Stimulated activated CD4-positive, alpha-beta T cell treated with anti-CD3 and anti-CD28 coated beads, Interleukin-12 subunit alpha, Interleukin-12 subunit beta, amount 100 ng/mL, for 24 hours (primary cell): ENCODE measurements at places on chromosomes 6 and 20.

- no peak for DNase-seq
These were observed 4.7 kb upstream of the ECHDC1 start for GRCh38 chr6:127348028-127348661.

DNA sequence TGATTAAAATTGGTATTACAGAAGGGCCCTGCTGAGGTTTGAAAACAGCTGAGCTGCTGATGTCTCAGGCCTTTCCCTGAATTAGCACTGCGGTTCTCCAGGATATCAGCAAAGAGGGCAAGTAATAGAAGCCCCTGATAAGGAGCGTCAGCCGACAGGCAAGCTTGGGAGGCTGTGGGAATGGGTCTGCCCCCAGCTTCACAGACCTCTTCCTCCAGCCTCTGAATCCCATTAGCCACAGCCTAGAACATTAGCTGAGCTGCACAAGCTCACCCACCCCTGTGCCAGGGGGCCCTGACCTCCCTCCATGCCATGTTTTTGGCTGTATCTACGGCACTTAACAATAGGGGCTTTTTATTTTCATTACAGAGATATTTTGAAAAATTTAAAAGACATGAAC lies 59.9 kb downstream of the VAPB start:
- no peak for DNase-seq

DNA sequence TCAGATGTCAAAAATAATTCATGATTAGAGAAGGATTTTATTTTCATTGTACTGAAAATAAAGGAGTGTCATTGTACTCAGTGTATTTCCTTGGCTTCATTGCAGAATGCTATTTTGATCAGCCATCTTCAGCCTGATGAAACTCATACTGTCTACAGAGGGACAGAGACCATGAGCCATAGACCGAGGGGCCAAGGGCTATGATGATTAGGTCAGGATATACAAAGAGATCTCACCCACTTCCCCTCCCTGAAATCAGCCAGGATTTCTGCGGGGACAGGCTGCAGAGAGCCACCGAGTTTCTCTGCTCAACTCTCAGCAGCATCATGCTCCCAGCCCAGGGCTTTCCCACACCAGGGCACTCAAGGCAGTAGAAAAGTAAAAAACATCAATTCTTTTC lies 47.0 kb downstream of the ALDH8A1 start:
- DNase-seq: no peak

DNA sequence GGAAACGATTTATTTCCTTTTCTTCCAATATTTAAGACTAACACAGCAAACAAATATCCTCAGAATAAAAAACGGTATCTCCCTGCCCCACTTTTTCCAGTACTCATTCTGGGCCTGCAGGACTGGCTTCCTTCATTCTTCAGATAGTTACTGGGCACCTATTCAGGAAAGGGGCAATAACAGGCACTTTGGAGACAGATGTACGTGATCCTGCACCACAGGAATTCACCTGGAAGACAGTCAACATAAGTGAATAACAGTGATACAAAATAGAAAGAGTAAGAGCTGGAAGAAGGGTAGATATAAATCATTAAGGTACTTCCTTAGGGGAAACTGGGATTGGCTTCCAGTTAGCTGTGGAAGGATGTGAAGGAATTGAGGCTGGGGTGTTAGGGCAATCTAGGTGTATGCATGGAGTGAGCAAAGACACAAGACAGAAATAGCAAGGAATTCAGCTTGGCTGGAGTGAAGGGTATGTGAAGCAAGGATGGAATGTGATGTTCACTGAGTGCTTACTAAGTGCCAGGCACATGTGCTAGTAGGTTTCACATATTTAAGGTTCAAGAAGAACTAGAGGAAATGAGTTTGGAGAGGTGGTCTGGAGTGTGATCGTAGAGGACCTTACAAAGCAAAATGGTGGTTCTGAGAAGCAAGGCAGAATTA lies 49.3 kb upstream of the FAM83C start:
- DNase-seq: no peak

DNA sequence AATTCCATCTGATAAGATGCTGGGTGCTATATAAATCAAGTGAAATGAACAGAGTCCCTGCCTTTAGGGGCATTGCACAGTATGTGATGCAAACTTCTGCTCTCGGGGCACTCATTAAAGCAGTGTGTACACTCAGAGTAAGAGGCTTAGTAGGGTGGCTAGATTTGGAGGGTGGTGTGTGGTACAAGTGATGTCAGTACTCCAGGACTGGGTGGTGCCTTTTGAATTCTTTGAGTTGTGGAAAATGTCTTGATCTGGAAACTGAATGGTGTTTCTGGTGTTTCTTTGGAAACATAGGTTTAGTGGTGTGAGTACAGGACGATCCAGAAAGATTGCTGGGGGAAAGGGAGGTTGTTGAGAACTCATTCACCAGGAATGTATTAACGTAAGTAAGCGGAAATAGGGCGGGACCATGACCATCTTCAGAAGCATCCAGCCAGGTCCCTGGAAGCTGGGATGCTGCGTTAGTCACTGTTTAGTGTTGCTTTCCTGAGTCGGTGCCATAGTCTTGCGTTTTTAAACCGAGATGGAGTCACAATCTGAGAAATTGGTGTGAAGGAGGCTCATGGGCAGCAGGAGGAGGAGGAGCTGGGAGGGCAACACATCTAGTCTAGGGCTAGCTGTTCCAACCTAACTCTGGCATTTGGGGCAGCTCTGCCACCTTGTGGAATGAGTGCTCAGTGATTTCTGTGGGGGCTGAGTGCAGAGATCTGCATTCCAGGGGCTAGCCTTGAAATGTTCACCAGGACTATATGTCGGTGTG lies 70.3 kb downstream of the SCAND1 start:
- DNase-seq: peak; percentile 15

- DNase-seq: peak; percentile 53
These were observed 222.0 kb upstream of the PDE10A start for GRCh38 chr6:165884813-165885765.

- DNase-seq: no peak
These were observed 9.7 kb downstream of the COL12A1 start for GRCh38 chr6:75196081-75196687.

- no peak for DNase-seq
These were observed 401 bp upstream of the TNFRSF21 start for GRCh38 chr6:47310131-47310480.

DNA sequence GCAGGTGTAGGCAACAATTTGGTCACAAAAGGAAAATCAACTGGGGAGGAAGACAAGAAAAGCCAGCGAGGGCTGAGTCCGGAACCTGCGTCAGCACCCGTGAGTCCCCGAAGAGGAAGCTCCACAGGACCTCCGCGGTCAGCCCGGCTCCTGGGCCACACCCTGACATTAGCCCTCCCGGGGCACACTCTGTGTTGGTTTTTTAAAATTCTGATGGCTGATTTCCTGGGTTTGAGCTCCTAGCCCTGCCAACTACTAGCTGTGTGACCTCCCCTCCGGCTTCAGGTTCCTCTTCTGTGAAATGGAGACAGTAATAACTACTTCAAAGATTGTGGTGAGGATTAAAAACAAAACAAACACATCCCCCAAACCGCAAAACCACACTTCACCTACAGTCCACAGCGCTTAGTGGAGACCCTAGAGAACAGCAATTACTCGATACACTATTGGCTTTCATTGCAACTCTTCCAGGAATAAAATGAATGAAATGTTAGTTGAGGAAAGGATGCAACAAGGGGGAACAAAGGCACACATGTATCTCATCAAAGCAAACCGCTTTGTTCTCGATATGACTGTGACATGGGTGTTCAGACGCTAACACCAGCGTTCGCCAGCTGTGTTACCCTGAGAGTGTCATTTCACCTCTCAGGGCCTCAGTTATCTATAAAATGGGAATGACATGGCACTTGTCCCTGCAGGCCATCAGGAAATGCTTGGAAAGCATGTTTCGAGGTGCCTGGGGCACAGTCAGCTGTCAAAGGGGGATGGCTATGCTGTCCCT lies 985 bp downstream of the ZBP1 start:
- peak; percentile 32 for DNase-seq

DNA sequence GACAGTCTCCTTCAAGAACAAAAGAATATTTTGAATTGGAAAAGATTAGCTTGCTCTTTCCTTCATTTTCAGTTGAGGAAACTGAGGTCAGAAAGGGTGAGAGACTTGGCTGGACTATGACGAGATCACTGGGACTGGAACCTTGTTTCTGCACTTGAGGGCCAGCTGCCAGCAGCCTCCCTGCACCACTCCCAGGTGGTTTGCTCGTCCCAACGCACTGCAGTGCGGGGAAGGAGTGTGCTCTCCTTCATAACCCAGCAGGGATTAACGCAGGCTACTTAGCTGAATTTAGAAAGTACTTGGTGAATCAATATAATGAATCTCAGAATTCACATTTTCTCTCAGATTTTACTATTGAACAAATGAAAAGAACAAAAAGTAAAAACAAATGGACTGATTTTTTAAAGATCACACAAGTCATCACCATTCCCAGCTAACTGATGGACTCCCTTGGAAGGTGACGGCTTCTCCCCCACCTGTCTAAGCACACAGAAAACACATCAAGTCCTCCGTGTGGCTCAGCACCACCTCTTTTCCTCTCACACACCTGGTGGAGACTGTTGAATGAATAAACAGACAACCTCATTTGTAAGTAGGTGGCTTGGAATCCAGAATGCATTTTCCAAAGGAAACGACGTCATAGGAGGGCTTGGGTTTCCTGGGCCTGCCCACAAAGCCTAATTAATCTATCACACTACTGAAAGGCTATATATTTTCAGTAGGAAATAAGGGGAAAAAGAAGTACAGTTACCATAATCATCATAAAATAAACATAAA lies 121.0 kb downstream of the QRSL1 start:
- no peak for DNase-seq

DNA sequence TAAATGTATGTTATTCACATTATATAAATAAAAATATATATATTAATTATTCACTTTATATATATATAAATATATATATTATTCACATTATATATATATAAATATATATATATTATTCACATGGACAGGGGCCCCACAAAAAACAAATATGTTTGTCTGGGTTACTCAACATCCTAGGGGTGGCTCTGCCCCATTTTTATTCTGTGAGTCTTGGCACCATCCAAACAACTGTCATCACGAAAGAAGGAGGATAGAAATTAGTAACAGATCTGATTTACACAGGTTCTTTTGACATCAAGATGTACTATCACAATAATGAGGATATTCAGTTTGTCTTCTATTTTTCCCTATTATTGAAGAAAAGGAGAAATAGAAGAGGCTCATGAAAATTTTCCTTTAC lies 187.3 kb downstream of the GPX5 start:
- DNase-seq: no peak

DNA sequence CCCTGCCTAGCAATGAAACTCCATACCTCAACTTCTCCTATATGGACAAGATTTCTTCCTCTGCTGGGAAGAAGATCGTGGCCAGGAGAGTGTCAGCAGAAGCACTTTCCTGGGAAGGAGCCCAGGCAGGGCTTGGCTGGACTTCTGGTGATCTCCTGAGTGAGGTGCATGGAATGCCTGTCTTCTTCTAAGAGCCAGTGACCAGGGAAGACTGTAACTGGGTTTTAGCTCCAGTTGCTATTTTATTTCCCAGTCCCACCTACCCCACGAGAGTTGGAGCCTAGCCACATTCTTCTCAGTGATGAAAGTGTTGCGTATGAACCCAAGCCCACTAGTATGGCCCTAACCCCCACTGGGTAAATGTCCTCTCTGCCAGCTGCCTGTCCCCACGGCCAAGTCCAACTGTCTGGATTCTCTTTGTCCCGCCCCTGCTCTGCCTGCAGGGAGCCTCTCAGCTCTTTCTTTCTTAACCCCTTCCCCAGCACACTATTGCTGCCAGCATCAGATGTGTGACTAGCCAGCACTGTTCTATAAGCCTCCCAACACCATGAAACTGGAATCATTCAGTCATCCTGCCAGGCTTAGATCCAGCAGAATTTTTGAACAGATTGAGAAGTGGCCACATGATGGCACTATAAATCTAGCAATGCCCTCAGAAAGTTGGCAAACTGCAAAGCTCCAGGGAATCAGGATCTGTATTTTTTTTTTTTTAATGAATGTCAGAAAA lies 69.8 kb upstream of the FAM184A start:
- no peak for DNase-seq

DNA sequence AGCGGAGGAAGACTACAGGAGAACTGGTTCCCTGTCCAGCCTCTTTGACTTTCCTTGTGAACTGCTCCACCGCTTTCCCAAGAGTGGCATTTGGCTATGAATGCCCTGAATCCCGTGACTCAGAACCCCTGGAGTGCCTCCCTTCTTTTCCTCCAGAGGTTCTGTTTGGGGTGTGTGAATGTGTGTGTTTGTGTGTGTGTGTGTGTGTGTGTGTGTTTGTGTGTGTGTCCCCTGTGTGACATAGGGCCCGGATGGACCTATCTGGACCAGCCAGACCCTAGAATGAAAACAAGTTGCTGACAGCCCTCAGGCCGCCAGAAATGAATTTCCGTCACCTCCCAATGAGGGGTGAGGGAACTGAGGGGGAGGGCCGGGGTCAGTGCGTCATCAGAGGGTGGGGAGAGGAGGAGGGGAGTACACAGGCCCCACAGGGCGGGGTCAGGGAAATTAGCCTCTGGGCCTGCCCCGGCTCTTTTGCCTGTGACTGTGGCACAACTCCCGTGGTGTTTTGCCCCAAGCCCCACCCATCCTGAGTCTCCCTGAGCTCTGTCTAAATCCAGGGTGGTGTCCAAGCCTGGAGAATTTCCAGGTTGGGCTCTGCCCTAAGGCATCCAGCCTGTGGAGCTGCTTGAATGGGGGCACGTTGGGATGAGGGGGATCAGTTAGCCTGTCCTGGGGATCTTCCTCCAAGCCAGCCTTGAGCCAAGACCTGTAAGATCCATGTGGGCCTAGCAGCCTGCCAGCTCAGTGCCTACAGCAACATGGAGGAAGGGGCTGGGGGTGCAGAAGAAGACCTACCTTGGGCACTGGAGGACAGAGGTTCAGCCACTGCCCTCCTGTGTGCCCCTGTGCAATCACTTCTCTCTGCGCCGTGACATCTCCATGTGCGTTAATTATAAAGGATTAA lies 15.2 kb upstream of the MRPS18A start:
- no peak for DNase-seq

- no peak for DNase-seq
These were observed 24.2 kb downstream of the TFAP2A start for GRCh38 chr6:10390495-10391298.

DNA sequence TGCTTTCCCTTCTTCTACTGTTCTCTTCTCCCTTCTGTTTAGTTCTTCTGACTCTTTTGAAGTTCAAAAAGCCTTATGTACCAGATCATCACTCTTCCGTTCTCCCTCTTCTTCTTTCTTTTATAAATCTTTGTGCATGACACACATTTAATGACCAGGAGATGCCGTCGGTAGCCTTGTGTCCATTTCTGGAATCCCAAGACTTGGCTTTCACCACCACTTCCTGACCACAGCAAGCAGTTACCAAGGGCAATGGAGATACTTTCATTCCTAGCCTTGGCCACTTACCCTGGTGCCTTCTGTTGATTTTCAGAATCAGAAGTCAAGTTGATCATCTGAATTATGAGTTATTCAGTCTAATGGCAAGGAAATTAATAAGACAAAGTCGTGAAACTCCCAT lies 268.5 kb upstream of the QKI start:
- DNase-seq: no peak
